ENCODE measurements at places on chromosomes 7 and 10.

GRCh38 chr7:121105262-121105661, 116.8 kb downstream of the CPED1 start:
- DNase-seq: no peak

GRCh38 chr7:83032195-83032594, 130.5 kb downstream of the PCLO start:
- DNase-seq: no peak

GRCh38 chr7:152338561-152338960, 97.2 kb downstream of the KMT2C start:
- peak; percentile 37 for DNase-seq

DNA sequence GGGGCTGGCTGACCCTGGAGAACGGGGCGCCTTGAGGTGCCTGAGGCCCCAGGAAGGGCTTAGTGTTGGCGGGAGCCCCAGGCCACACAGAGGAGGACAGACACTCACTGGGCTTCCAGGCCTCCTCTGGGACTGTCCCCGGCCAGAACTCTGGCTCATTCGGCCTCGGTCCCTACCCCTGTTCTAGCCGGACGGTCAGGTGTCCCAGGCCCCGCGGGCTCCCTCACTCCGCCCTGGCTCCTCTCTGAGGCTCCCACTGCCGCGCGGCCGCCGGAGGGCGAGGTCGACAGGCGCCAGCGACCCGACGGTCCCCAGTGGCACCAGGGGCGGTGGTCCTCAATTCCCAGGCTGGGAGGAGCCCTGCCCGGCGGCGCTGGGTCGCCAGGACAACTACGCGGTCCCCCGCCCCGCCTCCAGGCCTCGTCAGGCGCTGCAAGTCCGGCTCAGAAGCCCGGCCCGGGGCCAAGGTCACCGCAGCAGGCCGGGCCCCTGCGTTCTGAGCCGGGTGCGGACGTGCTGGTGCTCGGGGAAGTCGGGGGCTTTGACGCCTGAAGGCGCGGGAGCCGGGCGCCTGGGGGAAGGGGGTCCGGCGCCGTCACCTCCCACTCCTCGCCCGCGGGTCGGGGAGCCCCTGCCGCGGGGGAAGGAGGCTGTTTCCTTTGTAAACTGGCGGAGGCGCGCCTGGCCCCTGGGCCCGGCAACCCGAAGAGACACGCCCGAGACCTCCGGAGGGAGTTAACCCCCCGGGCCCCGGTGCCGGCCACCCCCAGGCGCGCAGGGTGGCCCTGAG, 1.1 kb upstream of the PWWP2B start:
- no peak for DNase-seq

DNA sequence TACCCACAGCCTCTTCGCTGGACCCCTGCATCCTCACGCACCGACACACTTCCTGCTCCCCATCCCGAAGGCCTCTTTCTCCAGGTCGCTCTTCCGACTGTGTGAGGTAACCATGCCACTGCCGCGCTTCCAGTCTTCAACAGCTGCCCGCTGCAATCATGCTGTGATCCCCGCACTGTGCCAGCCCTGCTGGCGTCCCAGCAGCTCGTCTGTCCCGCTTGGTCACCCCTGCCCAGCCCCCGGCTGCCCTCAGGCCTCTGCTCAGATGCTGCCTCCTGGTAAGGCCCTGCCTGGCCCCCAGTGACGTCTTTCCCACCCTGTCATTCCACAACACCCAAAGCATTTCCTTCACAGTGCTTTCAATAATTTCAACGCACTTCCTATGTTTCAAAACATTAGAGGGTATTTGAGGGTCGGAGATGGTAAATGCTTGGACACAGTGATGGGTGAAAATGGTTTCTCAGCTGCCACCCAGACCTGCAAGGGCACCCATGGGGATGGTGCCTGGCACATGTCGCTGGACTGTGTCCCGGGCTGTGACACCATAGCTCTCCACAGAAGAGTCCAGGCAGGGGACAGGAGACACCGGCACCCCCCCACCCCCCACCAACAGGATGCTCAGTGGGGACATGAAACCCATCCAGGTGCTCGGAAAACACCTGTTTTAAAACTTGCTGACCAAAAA, 125.2 kb downstream of the MAD1L1 start:
- no peak for DNase-seq

GRCh38 chr7:46490406-46490805, 569.3 kb upstream of the IGFBP3 start:
- no peak for DNase-seq

DNA sequence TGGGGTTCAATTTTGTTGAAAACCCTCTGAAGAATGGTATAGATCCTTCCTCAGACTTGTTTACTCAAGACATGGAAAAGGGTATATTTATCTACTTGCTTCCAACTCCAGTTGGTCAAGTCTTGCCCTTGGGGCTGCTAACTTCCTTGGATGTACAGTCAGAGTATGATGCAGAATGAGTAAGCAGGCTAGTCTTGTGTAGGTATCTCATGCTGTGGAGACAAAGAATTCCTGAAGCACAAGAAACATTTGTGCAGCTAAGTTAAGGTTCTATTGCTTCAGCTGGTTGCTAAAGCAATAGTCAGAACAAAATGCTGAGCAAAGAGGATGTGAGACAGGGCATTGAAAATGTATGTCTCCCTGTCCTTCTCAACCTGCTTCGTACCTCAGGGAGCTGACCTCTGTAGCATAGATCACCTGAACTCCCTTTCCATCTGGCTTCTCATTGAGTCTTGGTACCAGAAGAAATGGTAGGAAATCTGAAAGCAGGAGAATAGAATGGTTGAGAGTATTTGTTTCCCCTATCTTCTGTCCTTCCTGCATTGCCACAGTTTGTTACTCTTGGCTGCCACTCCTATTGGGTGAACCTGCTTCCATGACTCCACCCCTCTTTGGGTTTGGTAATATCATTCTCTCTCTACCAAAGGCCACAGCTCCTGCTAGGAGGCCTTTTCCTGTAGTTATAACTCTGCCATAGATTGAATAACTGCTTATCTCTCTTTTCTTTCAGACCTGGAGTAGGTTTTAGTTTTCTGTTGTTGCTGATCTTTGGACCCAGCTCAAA, 346.0 kb downstream of the PHF14 start:
- peak; percentile 58 for DNase-seq

DNA sequence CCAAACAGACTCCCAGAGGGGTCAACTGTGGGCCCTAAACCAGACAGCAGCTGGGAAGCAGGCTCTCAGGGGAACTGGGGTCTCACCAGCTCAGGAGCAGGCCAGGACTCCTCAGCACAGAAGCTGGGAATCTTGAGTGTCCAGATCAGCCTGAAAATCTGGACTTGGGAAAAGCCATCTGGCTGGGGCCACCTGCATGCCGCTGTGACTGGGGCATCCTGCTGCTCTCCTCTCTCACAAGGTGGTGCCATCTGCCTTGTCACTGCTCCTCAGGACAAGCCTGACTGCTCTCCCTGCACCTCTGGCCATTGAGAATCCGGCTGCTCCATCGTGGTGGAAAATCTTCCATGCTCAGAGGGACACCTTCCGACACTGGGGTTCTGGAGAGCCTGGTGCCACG, 141.4 kb downstream of the PLPP4 start:
- DNase-seq: no peak

- peak; percentile 4 for DNase-seq
These were observed 461.4 kb downstream of the KCNMA1 start for GRCh38 chr10:77176232-77176631.

DNA sequence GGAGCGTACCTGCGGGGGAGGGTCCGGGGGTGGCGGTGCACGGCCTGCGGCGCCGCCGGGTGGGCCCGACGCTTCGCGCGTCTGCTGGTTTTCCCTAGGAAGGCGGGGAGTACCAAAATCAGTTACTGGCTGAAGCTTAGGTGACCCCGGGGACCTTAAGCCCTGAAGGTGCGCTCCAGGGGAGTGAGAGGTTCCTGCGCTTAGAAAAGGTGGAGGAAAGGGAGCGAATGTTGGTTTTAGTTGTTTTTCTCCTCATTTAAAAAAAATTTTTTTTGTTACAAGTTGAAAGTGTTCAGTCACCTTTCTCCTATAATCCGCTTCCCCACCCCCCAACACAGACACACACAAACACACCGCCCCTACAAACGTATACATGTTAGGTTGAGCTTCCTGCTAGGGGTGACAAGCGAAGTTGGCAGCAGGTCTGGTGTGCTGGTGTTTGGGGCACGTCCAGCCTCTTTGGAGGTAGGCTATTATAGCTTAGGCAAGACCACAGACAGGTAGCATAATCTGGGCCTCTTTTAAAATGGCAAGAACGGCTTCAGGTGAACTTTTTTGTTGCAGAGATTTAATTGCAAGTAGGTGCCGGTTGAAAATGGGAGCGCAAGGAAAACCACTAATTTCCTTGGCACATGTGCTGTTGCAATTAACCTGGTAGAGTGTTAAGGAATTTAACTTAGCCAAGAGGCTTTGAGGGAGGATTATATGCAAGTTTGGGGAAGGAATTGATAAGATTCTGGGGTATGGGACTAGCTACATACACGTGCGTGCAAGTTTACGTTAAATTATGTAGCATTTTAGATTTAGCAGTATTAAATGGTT, 945 bp downstream of the ADD3 start:
- DNase-seq: peak; percentile 80

DNA sequence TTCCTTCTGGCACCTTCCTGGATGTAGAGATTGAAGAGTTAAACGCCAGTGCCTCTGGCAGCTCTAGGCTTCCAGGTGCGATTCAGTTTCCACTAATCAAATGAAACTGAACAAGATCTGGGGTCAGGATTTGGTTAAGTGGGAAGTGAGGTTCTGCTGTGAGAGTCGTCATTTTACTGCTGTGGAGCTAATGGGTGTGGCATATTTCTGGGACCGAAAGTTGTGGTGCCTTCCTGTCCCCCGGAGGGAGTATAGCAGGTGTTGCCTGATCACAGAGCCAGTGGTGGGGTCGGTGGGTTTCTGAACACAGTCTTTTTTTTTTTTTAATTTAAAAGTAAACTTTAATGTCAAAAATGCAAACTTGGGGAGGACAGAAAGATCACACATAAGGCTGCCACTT, 37.0 kb upstream of the JAKMIP3 start:
- no peak for DNase-seq

DNA sequence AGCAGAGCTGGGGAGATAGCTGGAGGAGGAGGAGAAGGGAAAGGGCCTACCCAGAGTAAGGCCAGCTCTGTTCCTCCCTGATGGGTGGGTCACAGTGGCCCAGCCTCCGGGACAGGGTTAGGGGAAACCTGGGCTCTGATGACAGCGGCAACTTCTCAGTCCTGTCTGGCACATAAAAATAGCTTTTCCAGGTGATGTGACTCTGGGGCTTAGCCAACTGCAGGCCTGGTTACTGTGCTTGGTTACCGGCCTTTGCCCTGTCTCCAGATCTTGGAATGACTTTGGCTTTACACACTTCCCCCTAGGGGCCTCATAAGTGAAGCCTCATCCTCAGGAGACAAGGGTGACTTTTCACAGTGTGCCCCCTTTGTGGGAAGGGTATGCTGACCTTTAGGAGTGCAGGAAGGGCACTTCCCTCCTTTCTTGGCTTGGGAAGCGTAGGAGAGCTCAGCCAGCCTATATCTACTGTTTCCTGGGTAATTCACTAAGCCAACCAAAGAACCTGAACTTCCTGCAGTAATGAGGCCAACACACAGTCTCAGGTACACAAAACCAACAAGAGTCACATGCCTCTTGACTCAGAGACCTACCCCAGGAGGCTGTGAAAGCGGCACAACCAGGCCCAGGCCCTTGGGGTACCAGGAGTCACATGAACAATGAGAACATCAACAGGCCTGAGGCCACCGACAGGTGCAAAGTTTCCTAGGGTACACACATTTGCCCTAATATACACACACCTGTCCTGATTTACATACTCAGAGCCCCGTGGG, 11.7 kb upstream of the HILPDA start:
- no peak for DNase-seq

DNA sequence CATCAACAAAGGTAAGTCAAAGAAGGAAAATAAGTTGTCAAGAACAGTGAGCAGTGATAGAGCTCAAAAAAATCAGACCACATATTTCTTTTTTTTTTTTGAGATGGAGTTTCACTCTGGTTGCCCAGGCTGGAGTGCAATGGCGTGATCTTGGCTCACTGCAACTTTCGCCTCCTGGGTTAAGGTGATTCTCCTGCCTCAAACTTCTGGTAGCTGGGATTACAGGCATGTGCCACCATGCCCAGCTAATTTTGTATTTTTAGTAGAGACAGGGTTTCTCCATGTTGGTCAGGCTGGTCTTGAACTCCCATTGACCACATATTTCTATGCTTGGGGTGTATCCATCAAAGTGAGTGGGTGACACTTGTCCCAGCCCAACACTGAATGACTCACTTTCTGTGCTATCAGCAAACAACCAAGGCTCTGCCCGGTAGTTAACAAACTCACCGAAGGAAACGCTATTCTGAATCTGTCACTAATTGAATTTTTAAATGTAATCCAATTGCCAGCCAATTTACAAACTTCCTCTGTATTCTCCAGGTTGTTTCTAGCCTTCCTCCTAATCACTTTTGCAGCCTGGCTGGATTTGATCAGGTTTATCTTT, 19.6 kb upstream of the SMNDC1 start:
- no peak for DNase-seq
